ENCODE measurements at places on chromosomes 3 and 15.
A peak's percentile ranks its signal among the peaks of the same experiment; 100 is the strongest.

GRCh38 chr3:158808697-158809096 is 6.8 kb downstream of the MFSD1 start:
- DNase-seq = no peak

DNA sequence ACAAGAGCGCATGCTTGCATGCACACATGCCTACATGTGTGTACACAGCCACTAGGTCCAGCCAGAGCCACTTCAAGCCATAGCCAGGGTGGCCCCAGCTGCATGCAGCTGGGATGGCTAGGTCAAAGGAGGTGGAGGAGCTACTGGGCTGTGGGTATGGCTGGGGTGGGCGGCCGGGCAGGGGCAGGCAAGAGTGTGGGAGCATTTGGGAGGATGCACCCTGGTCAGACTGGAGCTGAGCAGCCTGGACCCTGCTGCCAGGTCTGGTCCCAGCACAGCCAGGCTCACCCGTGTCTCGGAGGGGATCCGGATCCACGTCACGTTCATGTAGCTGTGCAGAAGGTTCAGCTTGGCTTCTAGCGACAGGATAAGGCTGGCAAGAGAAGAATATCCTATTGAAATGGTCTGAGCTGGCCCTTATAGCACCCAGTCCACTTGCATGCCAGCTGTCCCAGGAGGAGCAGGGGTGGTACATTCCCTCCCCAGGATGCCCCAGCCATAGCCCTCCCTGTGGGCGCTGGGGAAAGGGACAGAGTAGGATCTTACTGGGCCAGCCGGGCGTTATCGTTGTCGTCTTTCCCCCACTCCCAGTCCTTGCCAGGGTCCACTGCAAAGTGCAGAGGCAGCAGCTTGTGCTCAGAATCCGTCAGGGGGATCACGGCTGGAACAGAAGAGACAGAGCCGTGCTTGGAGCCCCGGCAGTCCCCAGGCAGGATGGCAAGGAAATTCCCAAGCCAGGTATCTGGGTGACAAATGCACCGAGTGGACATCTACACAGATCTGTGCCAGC is 160.5 kb downstream of the KLF13 start:
- DNase-seq = no peak

GRCh38 chr15:74961616-74962015 is 5.0 kb upstream of the RPP25 start:
- no peak for DNase-seq

- no peak for DNase-seq
Measured at GRCh38 chr15:64521726-64522164, 61.4 kb downstream of the ZNF609 start.

DNA sequence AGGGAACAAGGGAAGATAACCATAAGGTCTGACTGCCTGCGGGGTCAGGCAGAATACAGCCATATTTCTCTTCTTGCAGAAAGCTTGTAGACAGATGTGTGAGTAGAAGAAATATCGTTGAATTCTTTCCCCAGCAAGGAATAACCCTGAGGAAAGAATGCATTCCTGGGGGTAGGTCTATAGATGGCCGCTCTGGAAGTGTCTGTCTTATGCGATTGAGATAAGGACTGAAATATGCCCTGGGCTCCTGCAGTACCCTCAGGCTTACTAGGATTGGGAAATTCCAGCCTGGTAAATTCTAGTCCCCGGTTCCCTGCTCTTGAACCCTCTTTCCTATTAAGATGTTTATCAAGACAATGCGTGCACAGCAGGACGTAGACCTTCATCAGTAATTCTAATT is 15.8 kb upstream of the SST start:
- no peak for DNase-seq

- peak; percentile 52 for DNase-seq
Measured at GRCh38 chr3:39383045-39383880, at the start of gene SLC25A38. SLC25A38 (plus strand) TSS chr3:39383370; CDS start chr3:39383725, 355 bp downstream.

DNA sequence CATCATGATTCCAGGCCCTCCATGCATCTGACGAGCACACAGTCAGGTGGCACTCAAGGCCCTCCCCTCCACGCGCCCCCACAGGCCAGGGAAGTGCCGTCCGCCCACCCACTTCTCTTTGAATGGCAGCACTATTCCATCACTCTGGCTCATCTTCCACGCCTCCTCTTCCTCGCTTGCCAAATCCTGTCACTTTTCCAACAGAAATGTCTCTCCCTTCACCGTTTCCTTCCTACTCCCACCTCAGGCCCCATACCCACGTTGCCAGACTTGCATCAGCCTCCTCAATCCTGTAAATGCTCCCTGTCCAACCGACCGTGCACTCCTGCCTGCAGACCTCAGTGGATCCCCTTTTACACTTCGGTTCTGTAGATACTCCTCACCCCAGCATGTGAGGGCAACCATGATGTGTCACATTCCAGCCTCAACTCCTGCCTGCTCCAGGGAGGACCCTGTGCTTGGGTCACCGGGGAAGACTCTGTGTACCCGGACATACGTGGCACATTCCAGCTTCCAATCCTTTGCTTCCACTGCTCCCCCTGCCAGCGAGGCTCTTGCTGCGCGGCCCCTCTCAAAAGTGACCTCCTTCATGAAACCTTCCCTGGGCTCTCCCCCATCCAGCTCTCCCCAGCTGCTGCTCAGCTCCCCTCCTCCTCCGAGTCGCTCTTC is 29.6 kb downstream of the ADCY5 start:
- DNase-seq = no peak
